ENCODE measurements at places on chromosomes 11 and 22. TPM values are rescaled to one million over a fixed set of nuclear protein-coding genes. Genes with fewer than 3 reads are reported as not detected.

DNA sequence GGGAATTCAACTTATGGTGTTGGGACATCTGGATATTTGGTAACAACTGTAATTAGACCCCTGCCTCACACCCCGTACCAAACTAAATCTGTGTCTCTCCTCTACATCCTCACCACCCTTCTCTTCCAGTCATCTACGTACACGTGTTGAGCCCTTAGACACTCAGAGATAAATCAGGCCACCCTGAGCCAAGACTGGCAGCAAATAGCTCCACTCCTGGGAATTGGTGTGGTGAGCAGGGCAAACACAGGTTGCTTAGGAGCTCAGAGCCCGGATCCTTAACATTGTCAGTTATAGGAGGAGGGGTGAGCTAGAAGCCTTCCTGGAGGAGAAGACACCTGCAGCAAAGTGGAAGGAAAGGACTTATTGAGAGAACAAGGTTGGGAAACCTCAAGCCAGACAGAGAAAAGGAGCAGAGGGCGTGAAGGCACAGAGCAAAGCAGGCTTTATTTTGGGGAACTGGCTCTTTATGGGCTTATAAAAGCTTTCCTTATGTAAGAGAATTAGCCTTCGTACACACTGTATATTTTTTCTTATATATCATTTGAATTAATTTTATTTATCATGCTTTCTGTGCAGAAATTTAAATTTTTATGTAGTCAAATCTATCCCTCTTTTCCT, 36.9 kb upstream of the KLHL35 start:
- no peaks in the 10 kb centered on the region for H3K36me3 ChIP-seq
- H3K4me1 ChIP-seq = peaks cover 12% of the 10 kb centered on the region
- no peak overlapping the region for H3K4me3 ChIP-seq
- DNase-seq = no peak
- H3K27ac ChIP-seq = no peak overlapping the region

The TMEM86A gene
- total RNA-seq = 0.26 TPM

DNA sequence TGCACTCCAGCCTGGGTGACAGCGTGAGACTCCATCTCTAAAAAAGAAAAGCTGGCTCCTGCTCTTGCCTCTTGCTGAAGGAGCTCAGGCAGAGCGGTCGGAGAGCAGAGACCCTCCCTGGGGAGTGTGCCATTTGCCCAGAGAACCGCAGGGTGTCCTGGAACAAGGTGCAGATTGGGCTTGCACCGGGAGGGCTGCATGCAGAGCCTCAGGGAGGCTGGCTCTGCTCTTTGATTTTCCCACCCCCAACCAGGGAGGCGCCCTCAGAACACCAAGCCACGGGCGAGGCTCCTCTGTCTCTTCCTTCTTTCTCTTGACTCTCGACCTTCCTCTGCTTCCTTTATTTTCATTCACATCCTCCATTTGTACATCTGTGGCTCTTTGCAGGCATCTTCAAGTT, 889.1 kb downstream of the OPCML start:
- H3K4me3 ChIP-seq = no peak overlapping the region
- H3K4me1 ChIP-seq = peaks cover 13% of the 10 kb centered on the region
- no peaks in the 10 kb centered on the region for H3K27me3 ChIP-seq
- DNase-seq = no peak

GRCh38 chr11:19466314-19466713, 225.6 kb upstream of the E2F8 start:
- peaks cover 2% of the 10 kb centered on the region for H3K27me3 ChIP-seq
- H3K36me3 ChIP-seq = no peaks in the 10 kb centered on the region
- no peak overlapping the region for H3K4me3 ChIP-seq
